ELR (cell line): ENCODE measurements at places on chromosomes 3 and 15.

- no peak for DNase-seq
Measured at GRCh38 chr15:30929982-30930381, 26.3 kb downstream of the FAN1 start.

- DNase-seq = no peak
Measured at GRCh38 chr3:134059035-134059601, 29.4 kb upstream of the SLCO2A1 start.

- peak; percentile 3 for DNase-seq
Measured at GRCh38 chr3:98457543-98457942, 5.5 kb upstream of the OR5K1 start.

- DNase-seq = no peak
Measured at GRCh38 chr3:149639093-149639486, 18.7 kb downstream of the WWTR1 start.

GRCh38 chr15:46151786-46152185, 517.0 kb downstream of the SQOR start:
- DNase-seq = no peak

GRCh38 chr3:156207802-156208685, 87.7 kb downstream of the KCNAB1 start:
- DNase-seq = peak; percentile 82

DNA sequence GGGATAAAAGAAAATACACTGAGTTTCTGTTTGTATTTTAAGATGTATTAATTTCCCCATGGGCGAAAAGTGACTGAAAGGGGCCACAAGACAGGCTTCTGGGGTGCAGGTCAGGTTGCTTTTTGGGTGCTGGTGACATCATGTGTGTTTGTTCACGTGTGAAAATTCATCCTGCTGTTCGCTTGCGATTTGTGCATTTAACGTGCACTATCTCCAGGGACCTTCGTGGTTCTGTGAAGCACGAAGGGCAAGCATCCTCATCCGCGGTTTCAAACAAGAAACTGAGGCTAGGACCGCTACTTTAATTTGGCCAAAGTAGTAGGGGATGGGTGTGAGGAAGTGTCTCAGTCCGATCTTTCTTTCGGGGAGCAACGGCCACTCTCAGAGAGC, 1.6 kb upstream of the SMAD6 start:
- DNase-seq = no peak

DNA sequence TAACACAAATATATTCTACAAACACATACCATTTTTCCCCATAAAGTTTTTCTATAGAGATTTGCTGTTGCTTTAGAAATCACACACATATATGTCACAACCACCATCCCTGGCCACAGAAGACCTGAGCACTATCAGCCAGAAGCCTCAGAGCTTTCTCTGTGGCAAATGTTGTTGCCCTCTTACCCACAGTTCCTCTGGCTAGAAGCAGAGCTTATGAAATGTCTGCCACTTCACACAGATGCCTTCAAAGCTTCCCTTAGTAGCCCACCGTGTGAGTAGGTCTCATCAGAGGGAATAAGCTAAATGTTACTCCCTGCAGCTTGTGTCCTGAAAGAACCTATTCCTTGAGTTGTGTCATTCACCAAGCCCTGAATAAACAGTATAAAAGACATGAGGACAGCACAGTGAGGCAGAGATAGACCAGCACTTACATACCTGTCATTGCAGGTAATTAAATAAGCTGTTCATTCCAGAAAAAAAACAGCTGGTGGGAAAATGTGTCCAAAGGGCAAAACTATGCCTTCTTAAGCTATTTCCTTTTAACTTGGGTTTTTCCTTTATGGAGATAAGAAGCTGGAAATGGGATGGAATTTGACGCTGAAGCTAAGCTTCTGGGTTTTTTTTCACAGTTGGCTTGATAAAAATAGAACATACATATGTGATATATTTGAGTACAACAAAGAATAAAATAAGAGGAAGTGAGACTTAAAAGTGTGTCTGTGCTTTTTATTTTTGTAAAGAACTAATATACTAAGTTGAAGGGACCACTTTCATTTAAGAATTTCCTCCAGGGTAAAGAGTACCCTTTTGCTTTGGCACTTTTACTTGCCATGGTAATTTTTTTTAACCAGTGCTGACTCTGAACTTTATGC, 391.4 kb downstream of the KCNH8 start:
- no peak for DNase-seq

- DNase-seq = no peak
Measured at GRCh38 chr15:96165775-96166174, 164.7 kb upstream of the NR2F2 start.

- peak; percentile 48 for DNase-seq
Measured at GRCh38 chr15:72222393-72222792, 8.6 kb downstream of the PKM start.

GRCh38 chr3:165918657-165918979, 81.4 kb upstream of the BCHE start:
- no peak for DNase-seq

DNA sequence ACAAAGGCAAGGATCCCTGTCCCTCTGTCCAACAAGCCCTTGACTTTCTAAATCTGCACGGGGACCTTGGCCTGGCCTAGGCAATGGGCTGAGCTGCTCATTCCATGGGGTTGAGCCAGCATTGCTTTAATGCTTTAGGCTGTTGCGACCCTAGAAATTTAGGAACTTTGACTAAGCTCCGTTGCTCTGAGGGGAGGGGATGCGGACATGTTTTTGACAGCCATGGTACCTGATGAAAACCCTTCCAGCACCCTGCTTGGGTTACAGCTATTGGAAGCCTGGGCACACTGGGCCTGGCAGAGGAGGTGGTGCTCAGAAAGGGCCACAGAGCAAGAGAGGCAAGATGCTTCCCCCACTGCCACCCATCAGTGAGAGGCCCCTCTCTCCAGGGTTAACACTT, 37.1 kb downstream of the SYNM start:
- DNase-seq = no peak

GRCh38 chr3:69532547-69533224, 146.8 kb upstream of the FRMD4B start:
- no peak for DNase-seq

GRCh38 chr15:88258093-88258641, 1.6 kb upstream of the NTRK3 start:
- peak; percentile 20 for DNase-seq

DNA sequence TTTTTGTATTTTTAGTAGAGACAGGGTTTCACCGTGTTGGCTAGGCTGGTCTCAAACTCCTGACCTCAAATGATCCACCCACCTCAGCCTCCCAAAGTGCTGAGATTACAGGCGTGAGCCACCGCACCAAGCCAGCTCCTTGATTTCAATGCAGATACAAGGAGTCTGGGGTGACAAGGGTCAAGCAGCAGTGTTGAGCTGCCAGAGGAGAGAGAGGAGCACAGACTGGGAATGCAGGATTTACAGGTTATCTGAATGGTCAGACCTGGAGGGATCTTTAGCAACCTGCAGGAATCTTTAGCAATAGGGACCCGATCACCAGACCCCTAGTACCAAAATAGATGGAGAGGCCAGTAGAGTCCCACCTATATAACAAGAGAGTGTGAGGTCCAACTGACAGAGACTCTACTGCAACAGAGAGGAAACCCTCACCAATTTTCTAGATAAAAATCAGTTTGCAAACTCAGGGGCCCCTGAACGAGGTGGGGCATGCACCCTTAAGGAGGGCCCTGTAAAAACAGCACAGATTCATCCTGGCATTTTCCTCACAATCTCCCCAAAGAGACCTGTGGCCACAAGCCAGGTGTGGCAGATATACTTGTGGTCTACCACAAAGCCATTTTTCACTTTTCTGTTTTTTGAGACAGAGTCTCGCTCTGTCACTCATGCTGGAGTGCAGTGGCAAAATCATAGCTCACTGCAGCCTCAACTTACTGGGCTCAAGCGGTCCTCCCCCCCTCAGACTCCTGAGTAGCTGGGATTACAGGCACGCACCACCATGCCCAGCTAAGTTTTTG, 10.7 kb upstream of the SHISA5 start:
- DNase-seq = no peak

- DNase-seq = peak; percentile 82
Measured at GRCh38 chr3:16177962-16178627, 3.6 kb downstream of the GALNT15 start.

DNA sequence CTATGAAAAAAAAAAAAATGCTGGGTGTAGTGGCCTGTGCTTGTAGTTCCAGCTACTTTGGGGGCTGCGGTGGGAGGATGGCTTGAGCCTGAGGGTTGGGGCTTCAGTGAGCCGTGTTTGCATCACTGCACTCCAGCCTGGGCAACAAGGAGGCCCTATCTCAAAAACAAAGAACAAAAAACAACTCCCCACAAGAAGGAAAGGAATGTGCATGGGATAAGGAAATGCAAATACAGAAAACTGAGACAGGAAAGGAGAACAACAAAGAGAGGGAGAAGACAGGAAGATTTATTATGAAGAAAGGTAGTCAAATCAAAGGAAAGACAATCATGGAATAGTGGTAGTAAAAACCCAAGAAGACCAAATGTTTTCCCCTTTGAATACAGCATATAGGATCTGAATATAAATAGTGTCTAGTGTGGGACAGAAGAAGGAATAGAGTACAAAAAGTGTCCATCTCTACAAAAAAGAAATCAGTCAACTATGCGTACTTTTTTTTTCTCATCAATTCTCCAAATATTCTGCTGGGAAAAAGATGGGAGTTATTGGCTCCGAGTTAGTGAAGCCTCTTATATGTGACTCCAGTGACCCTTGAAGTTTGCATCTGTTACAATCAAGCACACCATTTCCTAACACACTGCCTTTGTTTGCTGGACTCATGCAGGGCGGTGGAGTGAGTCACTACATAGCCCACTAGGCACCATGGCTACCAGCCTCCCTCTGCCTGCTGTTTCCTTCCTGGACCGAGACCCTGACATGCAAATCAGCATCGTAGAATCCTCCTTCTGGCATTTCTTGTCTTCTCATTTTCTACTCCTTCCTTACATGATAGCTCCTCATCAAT, 101.2 kb upstream of the PTX3 start:
- peak; percentile 91 for DNase-seq

GRCh38 chr3:87351937-87352336, 75.6 kb upstream of the POU1F1 start:
- no peak for DNase-seq

- no peak for DNase-seq
Measured at GRCh38 chr15:72521682-72522081, 47.6 kb downstream of the ARIH1 start.

DNA sequence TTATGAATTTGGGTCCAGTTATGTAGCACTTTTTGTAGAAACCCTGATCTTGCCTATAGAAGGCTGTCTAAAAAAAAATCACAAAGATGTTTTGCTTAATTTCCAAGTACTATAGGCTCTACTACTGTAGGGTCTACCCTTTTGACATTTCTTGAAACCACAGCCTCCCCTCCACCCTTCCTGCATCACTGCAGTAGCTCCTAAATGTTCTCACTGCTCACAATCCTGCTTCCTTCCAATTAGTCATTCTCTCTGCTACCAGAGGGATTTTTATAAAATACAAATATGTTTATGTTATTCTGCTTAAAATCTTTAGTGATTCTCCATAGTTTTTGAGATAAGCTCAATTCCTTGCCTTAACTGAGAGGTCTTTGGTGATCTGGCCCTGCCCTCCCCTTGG, 114.0 kb downstream of the CYP19A1 start:
- DNase-seq = peak; percentile 27

DNA sequence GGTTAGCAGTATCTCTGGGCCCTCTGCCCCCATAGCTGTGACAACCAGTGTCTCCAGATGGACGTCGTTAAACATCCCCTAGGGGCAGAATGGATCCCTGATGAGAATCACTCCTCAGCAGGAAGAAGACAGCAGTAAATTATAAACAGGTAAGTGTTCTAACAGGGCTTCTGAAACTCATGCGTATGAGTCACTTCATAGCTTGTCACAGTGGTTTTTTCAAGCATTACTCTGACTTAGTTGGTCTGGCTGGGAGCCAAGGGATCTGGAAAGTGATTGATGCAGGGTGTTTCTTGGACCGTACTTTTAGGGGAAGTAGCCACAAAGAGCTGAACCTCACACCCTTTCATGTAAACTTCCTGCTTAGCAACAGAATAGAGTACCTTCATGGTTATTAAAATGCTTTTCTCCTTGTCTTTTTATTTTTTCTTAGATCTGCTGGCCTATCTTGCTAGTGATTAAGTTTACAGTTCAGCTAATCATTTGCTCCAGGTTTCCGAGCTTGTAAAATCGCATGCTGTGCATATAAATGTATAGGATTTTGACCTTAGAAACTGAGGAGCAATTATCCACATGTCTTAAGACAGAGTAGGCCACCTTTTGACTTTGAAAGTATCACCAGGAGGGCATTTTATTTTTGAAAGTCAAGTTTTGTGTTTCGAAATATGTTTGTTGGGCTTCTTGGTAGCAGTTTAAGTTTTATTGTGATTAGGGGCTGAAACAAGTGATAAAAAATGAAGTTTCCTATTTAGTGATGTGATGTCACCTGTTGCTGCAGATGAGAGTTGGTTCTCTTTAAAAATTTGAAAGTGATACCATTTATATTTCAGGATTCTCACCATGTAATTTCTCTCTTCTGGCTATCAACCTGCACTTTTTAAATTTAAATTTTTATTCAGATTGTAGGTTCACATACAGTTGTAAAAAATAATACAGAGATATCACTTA, 333.9 kb downstream of the PTPRG start:
- DNase-seq = peak; percentile 95

DNA sequence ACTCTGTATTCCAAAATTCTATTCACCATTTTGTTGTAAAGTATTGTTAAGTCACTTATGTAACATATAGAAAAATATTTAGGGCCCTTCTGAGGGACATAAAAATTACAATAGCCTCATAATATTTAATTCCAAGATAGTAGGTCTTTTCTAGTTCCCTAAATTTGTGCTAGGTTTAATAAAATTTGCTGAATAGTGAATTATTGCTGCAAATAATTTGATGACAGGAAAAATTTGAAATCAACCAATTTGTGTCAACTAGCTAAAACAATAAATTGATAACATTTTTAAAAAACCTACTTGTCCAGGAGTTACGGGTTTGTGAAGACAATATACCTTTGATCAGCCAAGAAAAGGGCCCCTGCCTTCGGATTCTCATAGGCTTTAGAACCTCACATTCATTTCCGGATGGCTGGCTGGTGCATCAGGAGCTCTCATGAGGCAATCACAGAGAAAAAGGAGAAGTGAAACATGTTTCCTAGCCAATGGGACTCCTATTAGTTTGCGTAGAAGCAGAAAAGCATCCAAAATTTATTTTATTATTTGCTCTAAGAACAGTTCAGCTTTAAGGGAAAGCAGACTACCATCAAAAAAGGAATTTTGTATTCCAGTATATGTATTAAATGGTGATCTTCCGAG, 177.2 kb downstream of the LRRC3B start:
- no peak for DNase-seq

GRCh38 chr3:45841757-45842491, at the start of gene LZTFL1:
TSS of gene LZTFL1 (minus strand) at chr3:45842119. CDS start at chr3:45841991, 128 bp downstream.
- DNase-seq = peak; percentile 97

- peak; percentile 81 for DNase-seq
Measured at GRCh38 chr3:142779591-142779990, 55.8 kb downstream of the TRPC1 start.

- DNase-seq = no peak
Measured at GRCh38 chr15:92112180-92112579, 258.7 kb downstream of the SLCO3A1 start.

DNA sequence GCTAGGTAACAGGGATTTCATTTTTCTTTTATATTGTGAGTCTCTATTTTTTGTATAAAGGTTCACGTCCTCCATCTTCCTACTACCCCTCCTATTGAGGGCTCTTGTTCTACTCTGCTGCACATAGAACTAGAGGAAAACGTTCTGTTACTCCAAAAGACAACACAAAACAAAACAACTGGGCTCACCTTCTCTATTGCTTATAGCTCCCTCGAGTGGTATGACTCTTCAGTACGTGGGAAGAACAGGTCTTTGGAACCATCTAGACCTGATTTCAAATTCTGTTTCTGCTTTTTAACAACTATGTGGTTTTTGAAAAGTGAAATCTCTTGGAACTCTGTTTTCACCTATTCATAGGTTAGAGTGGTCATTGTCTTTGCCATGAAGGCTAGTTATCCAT, 515.3 kb downstream of the SOX2 start:
- DNase-seq = no peak
